ENCODE measurements at places on chromosomes 12 and 14.

- no peak for DNase-seq
These were observed 55.7 kb upstream of the PTGR2 start for GRCh38 chr14:73795974-73796373.

DNA sequence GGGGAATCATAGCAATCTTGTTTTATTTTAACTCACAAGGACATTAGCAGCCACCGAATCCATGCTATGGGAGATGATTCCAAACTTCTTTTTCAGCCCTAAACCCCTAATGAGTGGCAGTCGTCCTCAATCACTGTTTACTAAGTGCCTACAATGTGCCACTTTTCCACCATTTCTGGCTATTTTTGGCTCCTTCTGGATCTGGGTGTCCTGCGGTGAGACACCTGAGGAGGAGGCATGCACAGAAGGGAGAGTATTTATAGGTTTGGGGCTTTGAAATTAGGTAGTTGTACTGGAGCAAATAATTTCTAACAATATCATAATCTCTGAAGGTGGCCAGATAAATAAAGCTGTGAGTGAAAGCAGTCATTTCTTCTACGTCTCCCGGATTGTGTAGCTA is 1125.6 kb downstream of the BCL11B start:
- DNase-seq, result no peak

- no peak for DNase-seq
These were observed 6.2 kb upstream of the PTGER2 start for GRCh38 chr14:52307905-52308304.

GRCh38 chr14:100683578-100683977 is 43.1 kb upstream of the DLK1 start:
- no peak for DNase-seq

DNA sequence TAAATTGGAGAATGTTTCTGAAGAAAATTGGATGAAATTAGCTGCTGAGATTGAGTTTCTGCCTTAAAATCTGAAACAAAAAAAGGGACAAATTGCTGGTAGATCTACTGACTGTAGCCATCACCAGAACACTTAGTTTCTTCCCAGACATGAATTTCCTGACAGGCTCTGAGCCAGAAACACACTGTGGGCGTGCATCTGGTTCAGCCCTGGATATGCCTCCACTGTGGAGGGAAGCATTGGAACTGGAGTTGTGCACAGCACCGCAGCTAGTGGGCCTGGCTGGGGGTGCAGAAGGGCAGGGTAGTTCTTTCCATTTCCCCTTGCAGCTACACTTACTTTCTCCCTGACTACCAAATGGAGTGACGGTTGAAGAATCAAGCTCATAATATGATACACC is 31.2 kb downstream of the CREBL2 start:
- no peak for DNase-seq

- DNase-seq, result no peak
These were observed 35.1 kb downstream of the CCDC85C start for GRCh38 chr14:99568567-99569560.

GRCh38 chr12:66302827-66303169 is 505 bp downstream of the HELB start:
- no peak for DNase-seq

- peak; percentile 59 for DNase-seq
These were observed 12.3 kb downstream of the CCDC88C start for GRCh38 chr14:91405241-91405721.

GRCh38 chr12:40016980-40017379 is 88.9 kb downstream of the SLC2A13 start:
- DNase-seq, result no peak

GRCh38 chr12:87254381-87255030 is 774.7 kb downstream of the C12orf50 start:
- no peak for DNase-seq
